ENCODE measurements at places on chromosomes 6 and 20.

DNA sequence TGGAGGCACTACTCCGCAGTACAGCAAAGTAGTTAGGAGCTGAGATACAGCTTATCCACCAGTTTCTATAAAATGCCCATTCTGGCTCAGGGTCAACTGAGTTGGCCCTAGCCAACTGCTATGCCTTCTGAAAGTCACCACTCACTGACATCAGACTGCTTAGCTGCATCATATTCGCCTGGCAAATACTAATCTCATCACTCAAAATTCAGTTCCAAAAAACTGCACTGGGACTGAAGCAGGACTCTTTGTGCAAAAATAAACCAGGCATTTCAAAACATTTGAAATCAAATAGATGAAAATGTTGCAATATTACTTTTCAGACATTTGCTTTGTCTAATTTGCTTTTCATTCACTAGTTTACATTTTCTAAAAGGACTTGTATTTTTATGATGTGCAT is 230.0 kb downstream of the ALDH8A1 start:
- no peak for DNase-seq

- DNase-seq, result no peak
Measured at GRCh38 chr6:34992376-34992775, 103.3 kb downstream of the ANKS1A start.

- DNase-seq, result no peak
Measured at GRCh38 chr6:108941859-108942258, 93.6 kb downstream of the ARMC2 start.

- DNase-seq, result no peak
Measured at GRCh38 chr20:32585011-32585585, at the start of gene NOL4L. TSS of gene NOL4L (minus strand) at chr20:32585333. CDS start at chr20:32584890, 443 bp downstream.

DNA sequence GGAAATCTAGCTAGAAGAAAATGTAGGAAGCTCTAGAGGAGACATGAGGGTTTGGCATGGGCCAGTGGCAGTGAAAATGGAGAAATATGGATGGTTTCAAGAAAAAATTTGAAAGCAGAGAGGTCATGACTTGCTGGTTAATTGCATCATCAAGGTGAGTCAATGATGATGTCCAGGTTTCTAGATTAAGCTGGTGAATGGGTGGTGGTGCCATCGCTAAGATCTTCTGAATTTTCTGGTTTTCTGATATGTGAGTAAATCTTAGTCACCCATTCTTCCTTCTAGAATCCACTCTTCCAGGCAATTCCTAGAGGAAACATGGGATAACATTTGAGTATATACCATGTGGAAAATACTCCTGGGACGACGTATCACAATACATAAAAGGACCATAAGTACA is 25.0 kb downstream of the SH3BGRL2 start:
- DNase-seq, result no peak

DNA sequence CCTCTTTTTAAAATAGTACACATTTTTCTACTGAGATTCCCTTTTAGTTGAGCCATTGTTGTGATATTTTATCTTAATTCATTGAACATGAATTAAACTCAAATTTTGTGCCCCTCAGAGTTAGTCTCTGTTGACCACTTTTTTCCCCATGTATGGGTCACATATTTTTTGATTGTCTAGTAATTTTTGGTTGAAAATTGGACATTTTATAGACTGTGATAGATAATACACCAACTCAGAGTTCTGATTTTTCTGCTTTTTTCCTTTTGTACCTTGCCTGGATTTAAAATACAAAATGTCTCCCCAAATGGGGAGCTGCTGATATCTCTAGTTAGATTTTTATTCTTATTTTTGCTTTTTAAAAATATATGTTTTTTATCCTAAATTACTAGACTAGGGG is 291.8 kb upstream of the CITED2 start:
- DNase-seq, result no peak

- DNase-seq, result no peak
Measured at GRCh38 chr6:42138190-42138589, 4.2 kb downstream of the C6orf132 start.

GRCh38 chr6:44652547-44652946 is 265.0 kb downstream of the CDC5L start:
- DNase-seq, result no peak

DNA sequence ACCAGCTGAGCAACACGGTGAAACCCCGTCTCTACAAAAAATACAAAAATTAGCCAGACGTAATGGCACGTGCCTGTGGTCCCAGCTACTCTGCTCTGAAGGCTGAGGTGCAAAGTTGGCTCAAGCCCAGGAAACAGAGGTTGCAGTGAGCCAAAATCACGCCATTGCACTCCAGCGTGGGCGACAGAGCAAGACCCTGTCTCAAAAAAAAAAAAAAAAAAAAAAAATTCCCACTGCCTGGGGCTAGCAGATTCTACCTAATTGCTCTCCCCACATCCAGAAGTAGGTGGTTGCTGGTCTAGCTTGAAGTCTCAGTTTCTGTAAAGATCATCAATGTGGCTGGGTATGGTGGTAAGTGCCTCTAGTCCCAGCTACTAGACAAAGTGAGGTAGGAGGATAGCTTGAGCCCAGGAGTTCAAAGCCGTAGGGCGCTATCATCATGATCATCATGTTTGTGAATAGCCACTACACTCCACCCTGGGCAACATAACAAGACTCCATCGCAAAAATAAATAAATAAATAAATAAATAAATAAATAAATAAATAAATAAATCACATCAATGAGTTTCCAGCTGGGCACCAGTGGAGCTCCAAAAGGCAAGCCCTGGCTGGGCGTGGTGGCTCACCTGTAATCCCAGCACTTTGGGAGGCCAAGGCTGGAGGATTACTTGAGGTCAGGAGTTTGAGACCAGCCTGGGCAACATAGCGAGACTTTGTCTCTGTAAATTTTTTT is 6.3 kb upstream of the AP5S1 start:
- DNase-seq, result no peak

DNA sequence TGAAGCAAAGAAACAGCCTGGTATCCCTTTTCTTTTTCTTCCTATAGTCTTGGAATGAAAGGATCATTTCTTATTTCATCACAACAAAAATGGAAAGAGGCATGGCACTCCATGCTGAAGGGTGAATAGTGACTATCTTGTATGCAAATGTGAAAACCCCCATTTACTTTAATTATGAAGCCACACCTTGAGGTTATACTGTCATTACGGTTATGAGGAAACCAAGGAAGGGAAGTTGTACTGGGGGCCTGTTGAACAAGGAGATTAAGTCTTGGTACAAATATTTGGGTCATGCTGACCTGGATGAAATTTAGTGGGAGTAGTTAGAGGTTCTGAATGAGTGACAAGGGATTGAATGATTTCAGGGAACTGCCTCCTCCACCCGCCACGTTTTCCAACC is 8.7 kb upstream of the STXBP5 start:
- no peak for DNase-seq

- no peak for DNase-seq
Measured at GRCh38 chr20:11581271-11581670, 336.4 kb upstream of the BTBD3 start.

DNA sequence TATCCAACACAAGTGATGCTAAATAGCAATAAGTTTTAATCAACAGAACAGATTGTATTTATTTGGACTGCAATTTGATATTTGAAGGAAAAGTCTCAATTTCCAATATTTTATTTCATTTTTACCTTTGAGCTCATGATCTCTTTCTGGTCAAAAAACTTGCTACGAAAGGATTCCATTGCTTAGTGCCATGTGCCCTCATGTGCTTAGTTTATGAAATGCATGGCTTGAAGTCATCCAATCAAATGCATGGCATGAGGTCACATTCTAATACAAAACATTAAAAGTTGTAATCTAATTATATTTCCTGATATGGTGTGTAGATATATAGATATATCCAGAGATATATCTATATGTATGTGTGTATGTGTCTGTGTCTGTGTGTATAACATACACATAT is 321.2 kb upstream of the ADGRB3 start:
- no peak for DNase-seq

- peak; percentile 21 for DNase-seq
Measured at GRCh38 chr6:170160031-170160627, 130.7 kb downstream of the DLL1 start.

GRCh38 chr6:147127587-147127986 is 76.6 kb upstream of the STXBP5 start:
- DNase-seq, result no peak

All from stimulated activated CD4-positive, alpha-beta T cell treated with anti-CD3 and anti-CD28 coated beads, Interleukin-2, amount 100 ng/mL, for 48 hours (primary cell).